Body of pancreas (tissue), 4 donors: ENCODE measurements at places on chromosomes 11 and 22. TPM values are rescaled to one million over a fixed set of nuclear protein-coding genes. Genes with fewer than 3 reads are reported as not detected.

Gene OR8D4
- 13.2 TPM for total RNA-seq

Gene SLC16A8
- total RNA-seq: not detected

Gene FIBIN
- total RNA-seq: 9.6 TPM

Gene CNGA4
- not detected for total RNA-seq

Gene GAB4
- not detected for total RNA-seq

Gene SLC5A12
- total RNA-seq: not detected

Gene PCF11
- 53.4 TPM for total RNA-seq

DNA sequence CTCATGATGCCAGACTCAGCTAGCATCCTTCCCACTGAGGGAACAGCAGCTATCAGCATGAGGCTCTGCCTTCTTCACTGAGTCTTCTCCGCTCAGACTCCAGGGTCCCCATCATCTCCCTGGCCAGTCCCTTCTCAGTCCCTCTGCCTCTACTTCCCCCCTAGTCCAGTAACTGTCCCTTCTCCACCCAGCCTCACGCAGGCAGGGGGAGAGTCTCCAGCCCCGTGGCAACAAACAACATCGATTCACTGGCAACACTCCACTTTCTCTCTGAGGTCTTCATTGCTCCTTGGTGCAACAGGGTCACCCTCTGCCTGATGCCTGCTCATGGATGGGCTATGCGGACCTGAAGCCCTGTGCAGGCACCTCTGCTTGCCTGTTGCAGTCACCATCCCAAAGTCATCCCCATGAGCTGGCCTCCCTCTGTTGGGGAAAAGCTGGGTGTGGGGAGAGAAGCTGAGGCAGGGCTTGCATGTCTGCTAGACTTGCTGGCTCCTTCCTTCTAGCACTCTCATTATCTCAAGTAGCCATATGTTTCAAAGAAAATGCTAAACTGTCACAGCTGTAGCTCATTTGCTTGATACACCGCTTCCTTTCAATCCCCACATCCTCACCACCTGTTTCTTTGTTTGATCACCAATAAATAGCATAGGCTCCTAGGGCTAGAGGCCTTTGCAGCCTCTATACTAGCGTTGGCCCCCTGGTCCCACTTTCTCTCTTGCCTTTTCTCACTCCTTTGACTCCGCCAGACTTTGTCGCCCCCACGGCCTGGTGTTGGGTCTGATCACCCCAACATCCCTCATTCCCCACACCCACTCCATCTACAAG lies 4.3 kb upstream of the BCR start:
- H3K4me3 ChIP-seq: no peak overlapping the region
- peaks cover 19% of the 10 kb centered on the region for H3K4me1 ChIP-seq
- H3K36me3 ChIP-seq: no peaks in the 10 kb centered on the region
- no peaks in the 10 kb centered on the region for H3K27me3 ChIP-seq

DNA sequence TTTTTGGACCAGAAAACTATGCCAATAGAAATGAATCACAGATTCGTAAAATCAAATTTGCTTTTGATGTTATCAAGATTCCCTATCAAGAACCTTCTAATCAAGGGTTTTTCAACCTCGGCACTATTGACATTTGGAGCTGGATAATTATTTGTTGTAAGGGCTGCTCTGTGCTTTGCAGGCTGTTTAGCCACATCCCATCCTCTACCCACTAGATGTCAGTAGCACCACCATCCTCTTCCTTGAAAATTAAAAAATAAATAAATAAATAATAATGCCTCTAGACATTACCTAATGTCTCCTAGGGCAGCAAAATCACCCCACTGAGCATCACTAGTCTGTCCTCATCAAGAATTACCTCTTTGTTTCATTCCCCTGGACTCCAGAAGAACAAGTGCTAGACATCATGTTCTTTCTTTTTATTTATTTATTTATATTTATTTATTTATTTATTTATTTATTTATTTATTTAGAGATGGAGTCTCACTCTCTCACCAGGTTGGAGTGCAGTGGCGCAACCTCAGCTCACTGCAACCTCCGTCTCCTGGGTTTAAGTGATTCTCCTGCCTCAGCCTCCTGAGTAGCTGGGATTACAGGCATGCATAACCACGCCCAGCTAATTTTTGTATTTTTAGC lies 744.7 kb downstream of the KCNA4 start:
- H3K4me3 ChIP-seq: no peak overlapping the region
- no peak overlapping the region for H3K27ac ChIP-seq
- DNase-seq: no peak
- no peaks in the 10 kb centered on the region for H3K27me3 ChIP-seq
- H3K36me3 ChIP-seq: no peaks in the 10 kb centered on the region

- H3K4me3 ChIP-seq: no peak overlapping the region
- H3K27me3 ChIP-seq: no peaks in the 10 kb centered on the region
- no peak overlapping the region for H3K27ac ChIP-seq
- H3K4me1 ChIP-seq: no peaks in the 10 kb centered on the region
- no peaks in the 10 kb centered on the region for H3K36me3 ChIP-seq
- DNase-seq: no peak
Measured at GRCh38 chr22:23325183-23325582, 144.9 kb downstream of the BCR start.

GRCh38 chr11:45848654-45849081 lies 1.4 kb downstream of the CRY2 start:
- no peaks in the 10 kb centered on the region for H3K27me3 ChIP-seq
- no peak overlapping the region for H3K4me3 ChIP-seq
- no peaks in the 10 kb centered on the region for H3K36me3 ChIP-seq
- H3K4me1 ChIP-seq: peaks cover 71% of the 10 kb centered on the region

DNA sequence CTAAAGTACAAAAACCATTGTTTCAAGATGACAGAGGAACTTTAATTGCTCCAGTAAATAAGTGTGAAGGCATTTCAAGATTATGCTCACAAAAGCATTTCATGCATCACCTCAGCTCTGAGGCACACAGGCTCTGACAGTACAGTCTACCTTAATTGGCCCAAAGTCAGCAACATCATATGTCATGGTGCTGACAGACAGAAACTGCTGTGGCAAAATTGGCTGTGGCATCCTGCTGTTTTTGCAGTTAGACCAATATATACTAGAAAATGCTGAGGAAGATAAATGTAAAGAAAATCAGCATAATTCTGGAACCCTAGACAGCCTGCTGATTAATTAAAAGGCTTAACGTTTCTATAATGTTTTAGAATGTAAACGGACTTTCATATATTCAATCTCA lies 34.9 kb upstream of the PPP2R1B start:
- H3K4me1 ChIP-seq: peaks cover 27% of the 10 kb centered on the region
- peak overlapping the region; percentile 8 for H3K27ac ChIP-seq
- H3K27me3 ChIP-seq: no peaks in the 10 kb centered on the region
- no peak overlapping the region for H3K4me3 ChIP-seq

GRCh38 chr11:73374151-73374550 lies 2.0 kb upstream of the RELT start:
- DNase-seq: no peak
- H3K4me1 ChIP-seq: peaks cover 15% of the 10 kb centered on the region

DNA sequence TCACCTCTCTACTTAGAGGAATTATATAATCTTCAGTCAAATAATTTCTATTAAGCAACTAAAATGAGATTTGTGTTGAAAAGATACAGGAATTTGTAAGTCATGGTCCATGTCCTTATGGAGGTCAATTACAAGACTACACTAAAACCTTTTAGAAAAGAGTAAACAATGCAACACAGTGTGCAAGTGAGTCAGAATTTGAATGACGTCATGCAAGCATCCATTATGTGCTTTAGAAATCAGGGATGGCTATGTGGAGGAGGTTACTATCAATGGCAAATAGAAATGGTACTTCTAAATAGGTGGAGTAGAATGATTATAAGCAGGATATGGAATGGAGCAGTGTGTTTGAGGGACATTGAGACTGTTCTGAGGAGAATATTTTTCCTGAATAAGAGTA lies 16.6 kb downstream of the OR10D3 start:
- H3K4me1 ChIP-seq: no peaks in the 10 kb centered on the region
- no peak for DNase-seq
- no peaks in the 10 kb centered on the region for H3K36me3 ChIP-seq

DNA sequence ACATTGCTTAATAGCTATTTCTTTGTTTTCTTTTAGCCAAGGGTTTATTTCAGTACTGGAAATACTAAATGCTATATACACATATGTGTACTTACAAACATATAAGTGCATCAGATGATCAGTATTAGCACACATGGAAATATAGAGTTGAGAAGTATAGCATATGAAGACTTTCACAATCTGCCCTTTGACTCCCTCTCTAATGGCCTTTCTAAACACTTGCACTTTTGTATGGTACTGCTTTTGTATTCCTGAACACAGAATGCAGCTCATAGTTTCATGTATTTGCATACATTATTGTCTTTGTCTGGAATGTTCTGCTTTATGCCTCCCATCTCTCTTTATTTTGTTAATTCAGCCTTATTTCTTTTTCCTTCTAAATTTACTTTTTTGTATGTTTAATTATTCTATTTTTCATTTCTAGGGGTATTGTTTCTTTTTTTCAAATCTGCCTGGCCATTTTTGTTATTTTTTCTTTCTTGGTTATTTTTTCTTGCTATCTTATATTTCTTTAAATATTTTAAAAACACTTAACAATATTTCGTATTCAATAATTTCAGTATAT lies 28.8 kb downstream of the ACER3 start:
- no peaks in the 10 kb centered on the region for H3K27me3 ChIP-seq
- peaks cover 3% of the 10 kb centered on the region for H3K4me1 ChIP-seq
- H3K27ac ChIP-seq: no peak overlapping the region
- H3K36me3 ChIP-seq: no peaks in the 10 kb centered on the region
- DNase-seq: no peak

GRCh38 chr11:68025047-68025446 lies 5.4 kb upstream of the NDUFS8 start:
- H3K36me3 ChIP-seq: no peaks in the 10 kb centered on the region
- no peak for DNase-seq
- H3K27ac ChIP-seq: no peak overlapping the region

DNA sequence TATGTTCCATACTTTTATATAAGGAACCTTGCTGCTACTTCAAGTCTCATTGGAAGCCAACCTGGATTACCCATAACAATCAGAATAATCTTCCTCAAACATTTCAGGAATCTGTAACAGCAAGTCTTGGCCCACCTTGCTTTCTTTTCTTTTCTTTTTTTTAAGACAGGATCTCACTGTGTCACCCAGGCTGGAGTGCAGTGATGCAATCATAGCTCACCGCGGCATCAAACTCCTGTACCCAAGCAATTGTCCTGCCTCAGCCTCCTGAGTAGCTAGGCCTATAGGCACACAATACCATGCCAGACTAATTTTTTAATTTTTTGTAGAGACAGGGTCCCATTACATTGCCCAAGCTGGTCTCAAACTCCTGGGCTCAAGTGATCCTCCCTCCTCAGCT lies 29.3 kb upstream of the PRDM10 start:
- H3K4me3 ChIP-seq: no peak overlapping the region
- no peaks in the 10 kb centered on the region for H3K36me3 ChIP-seq
- no peak overlapping the region for H3K27ac ChIP-seq
- H3K27me3 ChIP-seq: no peaks in the 10 kb centered on the region
- DNase-seq: no peak

DNA sequence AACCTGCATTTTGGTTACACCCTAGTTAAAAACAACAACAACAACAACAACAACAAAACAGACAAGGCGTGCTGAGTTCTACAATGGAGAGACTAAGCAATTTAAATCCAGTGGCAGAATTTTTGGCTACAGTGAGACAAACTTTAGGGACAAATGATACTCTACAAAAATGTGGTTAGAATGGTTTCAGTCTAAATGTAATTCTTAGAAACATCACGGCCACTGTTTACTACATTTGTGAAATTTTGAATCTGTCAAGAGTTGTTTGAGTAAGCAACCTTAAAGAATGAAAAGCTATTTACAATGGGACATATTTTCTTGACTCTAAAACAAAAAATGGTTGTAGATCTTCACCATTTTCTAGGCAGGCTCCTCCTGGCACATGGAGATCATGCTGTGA lies 259.4 kb downstream of the SWAP70 start:
- no peak overlapping the region for H3K27ac ChIP-seq
- no peaks in the 10 kb centered on the region for H3K4me1 ChIP-seq
- DNase-seq: no peak
- no peaks in the 10 kb centered on the region for H3K27me3 ChIP-seq
- no peaks in the 10 kb centered on the region for H3K36me3 ChIP-seq

DNA sequence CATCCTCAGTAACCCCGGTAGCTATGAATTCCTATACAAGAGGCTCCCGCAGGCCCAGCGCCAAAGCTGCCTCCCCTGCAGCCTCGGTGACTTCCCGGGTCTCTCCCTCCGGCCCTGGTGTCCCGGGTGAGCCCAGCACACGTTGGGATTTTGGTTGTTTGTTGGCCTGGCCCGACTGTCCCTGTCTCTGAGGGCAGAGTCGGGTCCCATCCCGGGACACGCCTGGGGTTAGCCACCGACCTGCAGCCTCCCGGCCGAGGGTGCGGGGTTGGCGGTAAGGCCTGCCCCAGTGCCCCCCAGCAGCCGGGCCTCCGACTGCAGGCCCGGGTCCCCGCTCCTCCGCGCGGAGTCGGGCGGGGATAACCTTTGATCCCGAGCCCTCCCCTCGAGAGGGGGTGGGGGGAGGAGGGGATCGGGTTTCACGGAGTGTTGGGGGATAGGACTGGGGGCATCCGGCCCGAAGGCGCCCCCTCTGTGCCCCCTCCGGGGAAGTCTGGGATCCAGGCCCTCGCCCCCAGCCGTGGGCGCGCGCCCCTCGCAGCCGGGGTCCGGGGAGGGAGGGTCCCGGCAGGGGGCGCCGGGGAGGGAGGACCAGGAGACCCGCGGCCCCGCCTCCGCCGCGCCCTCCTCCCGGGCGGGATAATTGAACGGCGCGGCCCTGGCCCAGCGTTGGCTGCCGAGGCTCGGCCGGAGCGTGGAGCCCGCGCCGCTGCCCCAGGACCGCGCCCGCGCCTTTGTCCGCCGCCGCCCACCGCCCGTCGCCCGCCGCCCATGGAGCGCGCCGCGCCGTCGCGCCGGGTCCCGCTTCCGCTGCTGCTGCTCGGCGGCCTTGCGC lies at the start of gene FBLN1:
Gene FBLN1 (plus strand): TSS at position 669 of the 835 bp plus-strand sequence. CDS start 103 bp downstream, at position 772.
- no peak within 1 kb of the TSS for H3K27ac ChIP-seq
- DNase-seq: no peak
- peaks cover 12% of the 10 kb centered on the region for H3K4me1 ChIP-seq
- no peaks in the 10 kb centered on the region for H3K27me3 ChIP-seq

GRCh38 chr22:45420011-45420410 lies 6.5 kb downstream of the RIBC2 start:
- no peaks in the 10 kb centered on the region for H3K27me3 ChIP-seq
- no peaks in the 10 kb centered on the region for H3K4me1 ChIP-seq
- no peaks in the 10 kb centered on the region for H3K36me3 ChIP-seq
- DNase-seq: no peak

DNA sequence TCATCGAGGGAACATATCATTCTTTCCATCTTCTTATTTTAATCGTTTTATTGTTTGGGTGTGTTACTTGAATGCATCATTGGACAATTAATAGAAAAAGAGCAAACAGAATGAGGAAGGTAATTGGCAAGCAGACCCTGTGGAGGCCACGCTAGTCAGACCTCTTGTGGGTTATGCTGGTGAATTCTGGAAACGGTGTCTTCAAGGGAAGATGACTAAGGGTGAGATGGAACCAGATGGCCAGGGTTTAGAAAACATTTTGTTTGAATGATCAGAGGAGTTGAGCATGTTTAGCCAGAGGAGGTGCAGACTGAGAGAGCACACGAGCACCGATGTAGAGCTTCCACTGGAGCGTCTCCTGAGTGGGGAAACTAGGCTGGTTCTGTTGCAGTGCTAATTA lies 8.5 kb downstream of the ST14 start:
- no peaks in the 10 kb centered on the region for H3K36me3 ChIP-seq
- H3K27me3 ChIP-seq: no peaks in the 10 kb centered on the region
- H3K4me1 ChIP-seq: peaks cover 39% of the 10 kb centered on the region
- no peak overlapping the region for H3K4me3 ChIP-seq
- no peak for DNase-seq
- H3K27ac ChIP-seq: no peak overlapping the region
